ENCODE measurements at places on chromosomes 2 and 18.
A peak's percentile ranks its signal among the peaks of the same experiment; 100 is the strongest.

GRCh38 chr18:63889626-63890025 lies 2.1 kb downstream of the SERPINB2 start:
- no peak for DNase-seq

DNA sequence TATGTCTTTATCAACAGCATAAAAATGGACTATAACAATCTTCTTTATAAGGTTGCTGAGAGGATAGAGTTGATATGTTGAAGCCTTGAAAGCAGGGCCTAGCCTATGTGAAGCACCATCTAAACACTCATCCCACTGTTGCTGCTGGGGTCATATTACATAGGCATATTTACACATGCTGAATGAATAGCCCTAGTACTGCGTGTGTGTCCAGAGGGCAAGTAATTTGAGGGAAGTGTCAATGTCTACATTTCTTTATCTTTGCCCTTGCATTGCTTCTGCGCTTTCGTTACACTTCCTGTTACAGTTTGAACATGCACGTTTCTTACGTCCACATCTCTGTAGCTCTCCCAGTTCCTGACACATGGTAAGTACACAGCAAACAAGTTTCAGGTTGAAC lies 280.3 kb upstream of the ATP5MC3 start:
- DNase-seq: no peak

- DNase-seq: peak; percentile 51
These were observed 65.0 kb upstream of the IKZF2 start for GRCh38 chr2:213216461-213216860.

GRCh38 chr2:190482451-190482850 lies 52.1 kb downstream of the NEMP2 start:
- DNase-seq: peak; percentile 50

GRCh38 chr2:154437104-154437503 lies 261.4 kb upstream of the KCNJ3 start:
- DNase-seq: no peak

DNA sequence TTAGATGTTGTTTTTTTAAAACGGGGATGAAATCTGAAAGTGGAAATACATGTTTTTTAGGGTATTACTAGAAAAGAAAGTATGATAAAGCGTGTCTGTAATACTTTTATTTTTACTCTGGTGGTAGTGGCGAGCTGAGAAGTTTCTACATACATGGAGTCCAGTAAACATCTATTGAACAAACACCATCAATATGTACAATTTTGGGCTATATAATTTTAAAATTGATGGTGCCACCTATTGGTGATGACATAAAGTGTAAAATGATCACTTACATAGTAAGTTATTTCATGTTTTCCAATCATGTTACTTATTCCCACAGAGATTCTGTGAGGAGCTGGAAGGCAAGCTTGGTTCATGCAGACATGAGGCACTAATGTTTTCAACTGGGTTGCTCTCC lies 31.5 kb upstream of the NFE2L2 start:
- peak; percentile 32 for DNase-seq

GRCh38 chr18:61975526-61976326 lies 82.9 kb upstream of the RNF152 start:
- DNase-seq: no peak

DNA sequence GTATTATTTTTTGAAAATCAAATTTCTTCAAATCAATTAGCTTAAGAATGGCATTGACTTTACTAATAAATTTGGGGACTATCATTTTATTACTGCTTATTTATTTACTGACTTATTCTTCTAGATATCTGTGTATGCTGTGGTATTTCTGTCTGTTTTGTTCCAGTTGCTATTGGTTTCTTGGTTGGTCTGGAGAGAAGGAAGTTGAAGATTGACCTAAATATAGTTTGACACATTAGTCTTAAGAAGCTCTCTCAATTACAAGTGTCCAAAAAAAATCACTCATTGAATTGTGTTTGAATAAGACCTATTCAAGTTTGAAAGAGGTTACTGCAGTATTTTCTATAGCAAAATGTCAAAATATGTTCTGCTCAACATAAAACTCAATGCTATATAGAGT lies 153.3 kb upstream of the KYNU start:
- no peak for DNase-seq

GRCh38 chr2:79191081-79191480 lies 31.5 kb upstream of the REG3A start:
- no peak for DNase-seq

DNA sequence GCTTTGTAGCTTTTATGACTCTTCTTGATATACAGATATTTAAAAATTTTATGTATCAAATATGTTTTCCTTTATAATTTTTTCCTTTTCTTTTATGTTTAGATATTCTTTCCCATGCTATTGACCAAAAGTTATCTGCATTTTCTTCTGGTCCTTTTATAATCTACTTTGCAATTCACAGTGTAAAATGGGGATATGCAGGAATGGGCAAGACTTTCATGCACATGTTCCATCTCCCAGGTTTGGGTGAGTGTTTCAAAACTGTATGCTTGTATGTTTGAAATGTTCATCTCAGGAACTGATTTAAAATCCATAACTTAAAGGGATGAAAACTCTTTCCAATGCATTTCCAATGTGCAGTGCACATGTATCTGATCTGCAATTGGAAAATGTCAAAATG lies 199.9 kb downstream of the MEIS1 start:
- no peak for DNase-seq

- no peak for DNase-seq
These were observed 42.3 kb downstream of the EN1 start for GRCh38 chr2:118805064-118805690.

GRCh38 chr2:240149943-240150784 lies 9.7 kb upstream of the OTOS start:
- peak; percentile 33 for DNase-seq

DNA sequence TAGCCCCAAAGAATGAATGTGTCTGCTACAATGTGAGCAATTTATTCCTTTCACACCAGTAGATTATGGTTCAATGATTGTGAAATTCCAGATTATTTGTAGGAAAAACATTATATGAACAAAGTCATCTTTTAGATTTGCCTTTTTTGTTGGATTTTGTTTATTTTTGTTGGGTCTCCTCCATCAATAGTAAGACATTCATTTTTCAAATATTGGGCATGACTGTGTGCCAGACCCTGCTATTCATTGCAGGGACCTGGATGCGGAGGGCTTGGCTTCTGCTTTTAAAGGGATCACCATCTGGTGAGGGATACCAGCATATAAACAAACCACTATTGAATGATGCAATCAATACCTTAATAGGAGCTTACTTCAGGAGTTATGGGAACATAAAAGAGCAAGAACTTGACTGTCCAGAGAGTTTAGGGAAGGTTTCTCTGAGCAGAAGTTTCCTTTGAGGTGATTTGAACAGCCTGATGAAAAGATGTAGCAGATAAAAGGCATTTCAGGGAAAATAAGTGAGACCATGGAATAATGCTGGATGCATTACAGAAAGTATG lies 486.7 kb downstream of the EPHA4 start:
- peak; percentile 9 for DNase-seq

DNA sequence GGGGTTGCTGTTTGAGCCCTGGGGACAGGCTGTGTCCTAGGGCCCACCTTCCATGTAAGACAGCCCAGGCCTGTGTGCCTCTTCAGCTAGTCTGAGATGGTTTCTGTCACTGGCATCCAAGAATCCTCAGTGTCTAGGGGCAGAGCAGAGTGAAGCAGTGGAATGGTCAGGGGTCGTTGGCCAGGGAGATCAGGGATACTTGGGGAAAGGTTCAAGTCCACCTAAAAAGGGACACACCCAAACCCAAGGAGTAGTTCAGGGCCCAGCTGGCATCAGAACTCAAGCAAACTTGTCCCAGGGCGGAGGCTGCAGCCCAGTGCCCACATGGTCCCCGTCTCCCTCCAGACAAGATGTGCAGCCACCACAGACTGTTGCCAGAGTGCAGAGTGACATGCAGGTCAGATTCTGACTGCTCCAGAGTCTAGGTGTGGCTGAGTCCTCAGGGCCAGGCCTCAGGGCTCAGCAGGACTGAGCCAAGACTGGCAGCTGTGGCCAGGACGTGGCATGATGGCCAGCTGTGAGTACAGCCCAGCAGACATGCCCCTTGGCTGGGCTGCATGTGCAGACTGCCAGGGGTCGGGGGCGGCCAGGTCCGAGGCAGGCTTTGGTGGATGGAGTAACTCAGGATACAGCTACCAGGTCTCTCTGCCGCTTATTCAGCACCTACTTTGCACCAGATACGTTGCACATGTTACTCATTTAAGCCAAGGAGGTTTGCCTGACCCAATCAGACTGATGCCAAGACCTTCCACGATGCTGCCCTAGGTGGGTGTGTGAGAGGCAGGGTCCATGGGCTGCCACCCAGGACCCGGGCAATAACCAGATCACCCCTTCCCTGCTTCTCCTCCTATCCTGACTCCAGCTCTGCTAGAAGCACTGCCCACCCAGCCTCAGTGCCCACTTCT lies 146.6 kb downstream of the SMAD7 start:
- no peak for DNase-seq

DNA sequence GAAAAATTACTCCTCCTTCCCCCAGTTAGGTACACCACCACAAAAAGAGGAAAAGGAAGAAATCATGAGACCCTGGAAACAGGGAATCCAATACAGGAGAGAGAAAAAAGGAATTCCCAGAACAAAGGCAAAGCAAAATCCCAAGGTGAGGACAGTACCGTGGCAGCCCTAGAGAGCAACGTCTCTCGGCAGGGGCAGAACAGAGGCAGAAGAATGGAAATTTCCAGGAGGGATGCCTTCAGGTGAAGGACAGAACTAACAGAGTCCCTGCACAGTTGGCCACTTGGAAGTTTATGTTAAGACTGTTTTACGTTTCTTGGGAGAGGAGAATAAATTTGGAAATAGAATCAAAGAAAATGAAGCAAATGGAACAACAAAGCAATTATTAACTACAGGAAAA lies 27.7 kb downstream of the GRB14 start:
- DNase-seq: no peak

All from EH (cell line).